ENCODE measurements at places on chromosomes 11 and 22. TPM values are rescaled to one million over a fixed set of nuclear protein-coding genes. Genes with fewer than 3 reads are reported as not detected.
A peak's percentile ranks its signal among the peaks of the same experiment; 100 is the strongest.

DNA sequence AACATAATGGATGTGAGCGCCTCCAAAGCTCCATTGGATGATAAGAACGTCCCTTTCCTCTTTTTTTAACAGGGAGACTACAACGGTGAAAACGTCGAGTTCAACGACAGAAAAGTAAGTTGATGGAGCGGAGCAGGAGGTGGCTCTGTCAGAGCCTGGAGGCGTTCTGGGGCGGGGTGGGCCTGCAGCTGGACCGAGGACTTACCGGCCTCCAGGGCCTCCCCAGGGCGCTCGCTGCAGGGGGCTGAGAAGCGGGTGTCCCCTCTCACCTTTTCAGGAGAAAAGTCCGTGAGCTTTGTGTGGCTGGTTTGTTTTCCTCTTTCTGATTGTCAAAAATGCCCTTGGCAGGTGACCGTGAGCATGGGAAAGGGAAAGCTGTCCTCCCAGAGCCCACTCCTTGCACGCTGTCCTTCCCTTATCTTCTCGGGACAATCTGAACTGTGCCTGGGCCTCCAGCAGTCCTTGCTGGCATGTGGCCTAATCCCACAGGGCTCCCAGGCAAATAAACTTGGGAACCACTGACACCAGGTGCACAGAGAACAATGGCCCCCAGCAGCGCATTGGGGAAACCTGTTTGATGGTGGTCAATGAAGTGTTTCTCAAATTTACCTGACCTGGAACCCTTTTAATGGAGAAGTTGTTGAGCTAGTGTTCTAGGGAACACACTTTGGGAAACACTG, 38.4 kb downstream of the ANO1 start:
- no peaks in the 10 kb centered on the region for H3K36me3 ChIP-seq
- no peak overlapping the region for H3K4me3 ChIP-seq

GRCh38 chr11:78841456-78842060, 266.9 kb upstream of the NARS2 start:
- no peaks in the 10 kb centered on the region for H3K27me3 ChIP-seq
- DNase-seq: no peak
- H3K36me3 ChIP-seq: peaks cover 6% of the 10 kb centered on the region

GRCh38 chr11:11382858-11383532, 29.9 kb upstream of the CSNK2A3 start:
- H3K36me3 ChIP-seq: peaks cover 7% of the 10 kb centered on the region
- no peaks in the 10 kb centered on the region for H3K27me3 ChIP-seq
- H3K27ac ChIP-seq: peak overlapping the region; percentile 17
- DNase-seq: peak; percentile 64
- peaks cover 14% of the 10 kb centered on the region for H3K4me1 ChIP-seq

- peaks cover 18% of the 10 kb centered on the region for H3K4me1 ChIP-seq
- no peaks in the 10 kb centered on the region for H3K36me3 ChIP-seq
- H3K27ac ChIP-seq: no peak overlapping the region
- no peak overlapping the region for H3K4me3 ChIP-seq
- no peak for DNase-seq
These were observed 2.9 kb downstream of the C11orf87 start for GRCh38 chr11:109424901-109425300.

GRCh38 chr11:111762981-111763643, 3.1 kb downstream of the PPP2R1B start:
- H3K36me3 ChIP-seq: peaks cover 39% of the 10 kb centered on the region
- no peak overlapping the region for H3K27ac ChIP-seq
- no peaks in the 10 kb centered on the region for H3K27me3 ChIP-seq
- DNase-seq: no peak
- peaks cover 32% of the 10 kb centered on the region for H3K4me1 ChIP-seq

- peak; percentile 84 for DNase-seq
- H3K27ac ChIP-seq: peak overlapping the region; percentile 97
These were observed 24.6 kb upstream of the RTL6 start for GRCh38 chr22:44522526-44523170.

The MS4A14 gene
- total RNA-seq: not detected

- H3K4me3 ChIP-seq: no peak overlapping the region
- H3K36me3 ChIP-seq: no peaks in the 10 kb centered on the region
- H3K4me1 ChIP-seq: no peaks in the 10 kb centered on the region
- DNase-seq: no peak
- H3K27me3 ChIP-seq: peaks cover 11% of the 10 kb centered on the region
These were observed 193.7 kb upstream of the TBCEL start for GRCh38 chr11:120830085-120830620.

The KCNC1 gene
- total RNA-seq: not detected

DNA sequence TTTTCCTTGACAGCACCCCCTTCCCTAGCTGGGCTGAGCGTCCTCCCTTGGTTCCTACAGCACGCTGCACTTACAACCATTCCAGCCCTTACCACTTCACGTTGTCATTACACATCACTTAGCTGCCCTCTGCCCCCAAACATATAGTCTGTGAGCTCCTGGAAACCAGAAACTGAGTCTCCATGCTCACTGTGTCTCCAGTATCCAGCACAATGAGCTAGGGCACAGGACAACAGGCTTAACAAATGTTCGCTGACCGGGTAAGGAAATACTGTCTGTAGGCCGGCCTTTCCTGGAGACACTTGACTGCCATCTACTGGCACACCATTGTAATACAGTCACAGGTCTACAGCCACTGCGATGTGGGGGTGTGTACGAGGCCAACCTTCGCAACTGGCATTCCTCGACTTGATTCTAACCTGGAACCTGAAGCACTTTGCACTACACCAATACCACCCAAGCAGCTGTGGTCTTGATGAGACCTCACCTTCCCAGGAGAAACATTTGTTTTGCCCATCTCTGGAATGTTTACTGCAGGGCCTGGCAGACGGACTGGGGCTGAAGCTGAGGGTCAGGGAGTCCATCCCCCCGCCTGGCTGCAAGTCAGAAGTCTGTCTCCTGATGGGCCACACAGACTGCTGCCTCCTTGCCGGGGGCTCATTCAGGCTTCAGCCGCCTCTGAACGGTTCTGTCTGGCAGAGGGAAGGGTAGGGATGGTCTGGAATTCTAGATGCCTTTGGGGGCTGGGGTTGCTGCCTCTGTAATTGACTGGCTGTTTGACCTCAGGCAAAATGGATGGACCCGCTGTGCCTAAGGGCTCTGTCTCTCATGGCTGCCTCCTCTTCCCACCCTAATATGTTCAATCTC, 72.0 kb downstream of the SYN3 start:
- H3K36me3 ChIP-seq: no peaks in the 10 kb centered on the region
- H3K4me3 ChIP-seq: no peak overlapping the region
- peaks cover 2% of the 10 kb centered on the region for H3K4me1 ChIP-seq
- peaks cover 3% of the 10 kb centered on the region for H3K27me3 ChIP-seq

All from osteocyte (in vitro differentiated cells).